ENCODE measurements at places on chromosomes 12 and 14. TPM values are rescaled to one million over a fixed set of nuclear protein-coding genes. Genes with fewer than 3 reads are reported as not detected.

The STAC3 gene
- 308 TPM for polyA plus RNA-seq

The TMEM63C gene
- polyA plus RNA-seq = 3.1 TPM

The TAS2R8 gene
- polyA plus RNA-seq = not detected

The CMKLR1 gene
- 4.2 TPM for polyA plus RNA-seq

The REC8 gene
- polyA plus RNA-seq = 8.5 TPM

The GLT1D1 gene
- 1.7 TPM for polyA plus RNA-seq

The ABCC9 gene
- polyA plus RNA-seq = 52.7 TPM
